ENCODE measurements at places on chromosomes 16 and 17. TPM values are rescaled to one million over a fixed set of nuclear protein-coding genes. Genes with fewer than 3 reads are reported as not detected.
A peak's percentile ranks its signal among the peaks of the same experiment; 100 is the strongest.

DNA sequence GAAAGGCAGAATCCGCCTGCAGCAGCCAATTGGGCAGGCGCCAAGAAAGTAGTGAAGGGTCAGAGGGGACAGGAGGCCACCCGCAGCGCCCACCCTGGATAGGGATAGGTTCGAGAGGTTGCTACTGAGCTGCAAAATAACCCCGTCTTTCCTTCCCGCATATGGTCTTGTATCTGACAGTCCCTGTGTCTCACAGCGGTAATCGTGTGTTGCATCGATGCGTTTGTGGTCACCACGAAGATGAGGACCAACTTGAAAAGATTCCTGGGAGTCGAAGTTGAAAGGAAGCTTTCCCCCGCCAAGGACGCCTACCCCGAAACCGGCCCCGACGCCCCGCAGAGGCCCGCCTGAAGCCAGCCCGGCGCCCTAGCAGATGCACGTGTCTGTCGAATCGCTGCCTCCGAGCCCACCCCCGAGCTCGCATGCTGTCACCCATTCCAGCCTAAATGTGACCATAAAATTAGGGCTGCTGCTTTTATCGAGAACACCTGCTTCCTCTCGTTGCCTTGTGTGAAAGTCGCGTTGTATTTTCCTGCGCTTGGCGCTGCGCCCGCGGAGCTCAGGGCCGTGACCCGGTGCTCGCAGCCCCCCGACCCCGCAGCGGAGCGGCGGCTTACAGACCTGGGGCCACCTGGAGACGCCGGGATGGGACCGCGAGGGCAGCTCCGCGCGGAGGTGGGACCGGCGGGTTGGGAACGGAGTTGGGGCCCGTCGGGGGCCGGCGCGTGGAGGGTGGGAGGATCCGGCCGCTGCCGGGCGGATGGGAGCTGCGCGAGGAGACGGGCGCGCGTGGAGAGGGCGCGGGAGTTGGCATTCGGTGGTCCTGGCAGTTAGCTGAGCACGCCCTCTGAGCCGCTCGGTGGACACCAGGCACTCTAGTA is at the start of gene CMTM2:
CMTM2 (plus strand) TSS at position 813 of the 881 bp plus-strand sequence. CDS start 145 bp downstream, outside the sequence.
- DNase-seq, result no peak

GRCh38 chr16:84501077-84501735 is 3.3 kb downstream of the MEAK7 start:
- no peak for DNase-seq

GRCh38 chr17:65902831-65903522 is 289.0 kb downstream of the CEP112 start:
- DNase-seq, result no peak

DNA sequence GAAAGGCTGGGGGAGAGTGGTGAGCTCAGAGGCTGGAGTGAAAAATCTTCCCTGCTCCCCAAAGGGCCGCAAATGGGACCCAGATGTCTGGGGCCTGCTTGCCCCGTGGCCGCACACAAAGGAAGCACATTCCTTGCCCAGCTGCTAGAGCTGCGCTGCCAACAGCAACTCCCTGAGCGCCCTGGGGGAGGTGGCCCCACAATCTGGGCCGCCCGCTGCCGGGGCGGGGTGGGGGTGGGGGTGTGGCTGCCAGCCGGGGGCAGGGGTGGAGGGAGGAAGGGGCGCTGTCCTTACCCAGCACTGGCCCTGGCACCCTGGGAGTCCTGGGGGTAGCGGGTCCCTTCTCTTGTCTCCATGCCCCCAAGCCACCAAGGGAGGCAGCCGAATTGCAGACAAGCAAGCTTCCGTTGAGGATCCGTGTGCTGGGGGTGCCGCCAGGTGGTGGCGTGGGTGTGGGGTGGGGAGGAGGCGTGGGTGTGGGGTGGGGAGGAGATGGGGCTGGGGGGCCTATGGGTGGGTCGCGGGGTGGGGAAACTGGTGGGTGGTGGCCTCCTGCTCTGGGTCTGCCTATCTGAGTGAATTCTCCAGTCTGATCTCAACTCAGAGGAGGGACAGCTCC is 48.4 kb upstream of the PABPN1L start:
- peak; percentile 99 for DNase-seq

DNA sequence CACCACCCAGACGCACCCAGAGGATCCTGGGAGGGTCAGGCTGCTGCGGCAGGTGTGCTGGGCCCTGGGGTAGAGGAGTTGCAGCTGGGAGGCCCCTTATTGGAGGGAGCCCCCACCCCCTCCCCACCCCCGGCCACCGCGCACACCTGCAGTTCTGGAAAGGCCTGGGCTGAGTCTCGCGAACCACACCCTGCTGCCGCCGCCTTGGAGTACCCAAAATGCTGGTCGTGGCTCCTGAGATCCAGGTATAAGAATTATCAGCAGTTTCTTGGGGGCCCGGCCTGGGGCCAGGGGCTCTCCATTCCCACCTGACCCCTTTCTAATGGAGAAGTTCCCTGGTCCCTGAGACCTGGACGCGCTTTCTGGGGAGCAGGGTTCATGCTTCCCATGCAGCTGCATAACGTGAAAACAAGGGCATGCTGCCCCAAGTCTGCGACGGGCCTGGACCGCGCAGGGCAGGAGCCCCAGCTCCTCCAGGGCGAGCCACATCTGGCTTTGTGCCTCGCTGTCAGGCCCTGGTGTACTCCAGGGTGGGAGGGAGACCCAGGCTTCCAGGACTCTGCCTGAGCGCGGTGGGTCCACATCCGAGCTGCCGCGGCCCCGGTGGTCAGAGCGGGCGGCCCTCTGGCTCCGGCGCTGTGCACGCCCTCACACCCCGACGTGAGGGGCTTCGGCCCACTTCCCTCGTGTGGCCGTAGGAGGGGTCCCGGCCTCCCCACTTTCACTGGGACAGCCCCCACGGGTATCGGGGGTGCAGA is 7.3 kb upstream of the SNAI3 start:
- DNase-seq, result no peak

OR4D1 gene
- not detected for total RNA-seq

- no peak for DNase-seq
Measured at GRCh38 chr17:28421787-28422305, 15.8 kb upstream of the SLC46A1 start.

DNA sequence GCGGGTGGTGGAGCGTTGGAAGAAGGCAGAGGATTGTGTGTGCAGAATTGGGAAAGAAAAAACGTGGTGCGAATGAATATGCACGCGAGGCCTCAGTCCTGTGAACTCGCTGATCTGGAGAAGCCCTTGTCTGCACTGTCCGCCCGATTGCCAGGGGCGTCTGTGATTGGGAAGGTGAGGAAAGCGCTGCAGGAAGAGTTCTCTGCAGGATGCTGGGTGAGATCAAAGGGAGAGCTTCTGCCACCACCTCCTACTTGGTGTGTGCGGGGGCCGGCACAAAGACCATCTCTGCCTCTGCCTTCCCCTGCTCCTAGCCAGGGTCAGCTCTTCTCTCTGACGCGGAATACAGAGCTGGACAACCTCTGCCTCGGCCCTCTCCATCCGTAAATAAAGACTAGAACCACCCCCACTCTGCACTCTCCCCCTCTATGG is 841 bp upstream of the RAB5C start:
- DNase-seq, result no peak

DNA sequence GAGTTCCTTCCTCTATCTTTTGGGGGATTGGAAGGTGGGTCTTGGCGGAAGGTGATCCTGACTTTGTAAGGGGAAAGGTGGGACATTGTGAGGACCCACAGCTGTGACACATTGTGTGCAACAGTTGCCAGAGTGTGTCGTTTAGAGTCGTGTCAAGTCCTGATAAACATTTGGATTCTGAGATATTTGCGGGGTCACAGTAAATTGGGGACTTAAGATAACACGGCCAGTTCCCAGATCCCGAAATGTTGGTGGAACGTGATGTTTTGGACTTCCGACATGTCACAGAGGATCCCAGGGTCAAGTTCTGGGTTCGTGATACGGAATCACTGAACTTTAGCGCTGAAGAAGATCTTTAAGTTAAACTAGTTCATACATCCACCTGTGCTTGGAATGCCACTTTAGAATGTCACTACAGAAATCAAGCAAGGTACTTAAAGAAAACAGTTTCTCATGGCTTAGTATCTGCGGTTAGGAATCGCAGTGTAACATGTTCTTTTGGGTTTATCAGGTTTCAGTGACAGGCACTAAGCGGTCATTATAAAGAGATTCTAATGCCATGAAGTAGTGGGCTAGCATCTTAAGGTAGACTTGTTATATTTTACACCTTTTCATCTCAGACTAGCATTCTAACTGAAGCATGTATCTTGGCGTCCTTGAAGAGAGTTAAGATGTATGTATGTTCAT is 815 bp downstream of the ATAD5 start:
- DNase-seq, result peak; percentile 43

KRTAP2-3 gene
- total RNA-seq, result not detected

GRCh38 chr17:44794851-44795413 is 35.2 kb downstream of the GJC1 start:
- DNase-seq, result peak; percentile 75

DNA sequence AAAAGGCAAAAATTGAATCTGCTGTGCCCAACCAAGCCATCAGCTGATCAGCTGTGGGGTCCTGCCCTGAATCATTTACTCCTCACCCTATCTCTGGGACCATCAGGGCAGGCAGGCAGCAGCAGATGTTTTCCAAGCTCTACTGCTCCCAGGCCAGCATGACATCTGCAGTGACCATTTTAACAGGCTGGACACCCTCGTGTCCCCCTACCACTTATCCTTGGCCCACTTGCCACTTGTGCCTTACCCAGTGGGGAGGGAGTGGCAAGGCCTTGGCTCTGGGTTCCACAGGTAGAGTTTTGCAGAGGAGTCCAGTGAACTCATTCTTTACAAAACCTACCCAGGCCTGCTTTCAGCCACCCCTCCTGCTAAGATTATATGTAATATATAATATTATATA is 12.0 kb upstream of the CA4 start:
- peak; percentile 14 for DNase-seq

- DNase-seq, result peak; percentile 96
Measured at GRCh38 chr17:43418441-43419374, 19.9 kb downstream of the ARL4D start.

GRCh38 chr16:89562939-89563338 is 2.5 kb downstream of the RPL13 start:
- no peak for DNase-seq

TNFSF13 gene
- total RNA-seq, result 1.1 TPM

- DNase-seq, result no peak
Measured at GRCh38 chr16:9103546-9103945, 12.1 kb downstream of the HAPSTR1 start.

SYCE1L gene
- total RNA-seq, result not detected

- DNase-seq, result no peak
Measured at GRCh38 chr17:68694791-68695485, 93.8 kb upstream of the FAM20A start.

DNA sequence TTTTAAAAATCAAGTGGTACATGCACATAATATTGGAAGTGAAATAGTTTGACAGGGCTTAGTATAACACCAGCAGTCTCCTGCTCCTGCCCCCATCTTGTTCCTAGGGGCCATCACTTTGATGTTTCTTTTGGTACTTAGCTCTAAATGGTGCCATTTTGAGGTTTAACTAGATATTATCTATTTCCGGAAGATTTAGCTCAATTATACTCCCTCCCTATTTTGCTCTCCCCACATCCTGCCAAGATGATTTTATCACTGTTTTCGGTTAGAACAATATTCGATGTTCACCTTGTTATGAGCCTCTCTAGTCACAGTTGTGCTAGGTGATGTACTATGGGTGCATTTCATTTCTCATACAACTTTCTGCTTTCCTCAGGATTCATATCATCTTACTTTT is 20.0 kb upstream of the SLC35G3 start:
- DNase-seq, result no peak

DNA sequence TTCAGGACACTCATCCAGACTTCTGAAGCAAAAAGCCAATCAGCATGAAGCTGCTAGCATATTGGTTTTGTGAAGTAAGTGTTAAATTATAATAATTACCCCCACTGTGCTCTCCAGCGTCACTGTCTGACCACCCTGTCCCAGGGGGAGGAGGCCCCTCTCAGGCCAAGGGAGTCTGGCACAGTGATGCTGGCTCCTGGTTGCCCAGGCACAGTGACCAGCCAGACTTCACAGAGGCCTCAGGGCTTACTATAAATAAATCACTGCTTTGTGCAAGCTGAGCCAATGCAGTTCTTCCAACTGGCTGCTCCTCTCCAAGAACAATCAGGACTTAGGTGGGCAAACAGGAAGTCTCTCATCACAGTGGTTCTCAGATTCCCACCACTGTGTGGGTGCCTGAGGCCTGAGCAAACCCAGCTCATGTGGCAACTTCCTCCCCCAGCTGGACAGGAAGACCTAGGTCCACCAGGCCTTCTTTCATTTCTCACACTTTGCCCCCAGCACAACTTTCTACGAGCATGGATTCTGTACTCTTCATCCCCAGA is 1.7 kb upstream of the DBNDD1 start:
- peak; percentile 64 for DNase-seq

DNA sequence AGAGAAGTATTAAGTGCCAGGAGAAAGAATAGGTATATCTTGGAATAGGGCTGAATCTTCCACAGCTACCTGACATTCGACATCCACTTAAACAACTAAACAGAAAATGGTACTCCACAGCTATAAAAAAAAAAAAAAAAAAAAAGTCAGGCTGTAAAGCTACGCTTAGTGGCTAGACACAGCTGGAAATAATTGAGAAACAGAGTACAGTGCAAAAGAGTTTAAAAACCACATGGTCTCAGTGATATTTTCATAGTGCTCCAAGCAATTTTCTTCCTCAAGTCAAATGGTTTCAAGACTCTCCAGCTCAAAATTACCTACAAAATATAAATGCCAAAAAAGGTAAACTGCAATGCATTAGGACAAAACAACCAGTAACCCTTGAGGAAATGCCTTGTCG is 607.1 kb downstream of the KCNJ2 start:
- no peak for DNase-seq

ZNF688 gene
- total RNA-seq, result 12.3 TPM

DNA sequence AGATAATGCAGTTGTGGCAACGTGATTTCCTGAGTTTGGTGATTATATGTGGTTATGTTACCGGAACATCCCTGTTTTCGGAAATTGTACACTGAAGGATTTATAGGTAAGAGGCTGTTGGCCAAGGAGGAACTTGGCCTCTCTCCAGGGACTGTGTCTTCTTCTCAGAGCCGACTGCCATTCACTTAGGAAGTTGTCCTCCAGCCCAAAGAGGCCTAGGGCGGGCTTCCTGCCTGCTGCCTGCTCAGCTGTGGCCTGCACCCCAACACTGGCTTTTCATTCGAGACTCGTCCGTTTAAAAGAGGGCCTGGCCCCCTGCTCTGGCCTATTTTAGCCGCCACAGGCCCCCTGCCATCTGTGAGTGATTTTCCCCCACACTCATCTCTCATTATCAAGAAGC is 64.3 kb downstream of the ZDHHC7 start:
- no peak for DNase-seq

GRCh38 chr16:68147444-68147843 is 62.3 kb downstream of the NFATC3 start:
- DNase-seq, result no peak

- peak; percentile 57 for DNase-seq
Measured at GRCh38 chr17:38544175-38544838, 61.4 kb downstream of the SRCIN1 start.

Data from osteoblast (primary cell).